ENCODE measurements at places on chromosomes 5 and 9. TPM values are rescaled to one million over a fixed set of nuclear protein-coding genes. Genes with fewer than 3 reads are reported as not detected.

DNA sequence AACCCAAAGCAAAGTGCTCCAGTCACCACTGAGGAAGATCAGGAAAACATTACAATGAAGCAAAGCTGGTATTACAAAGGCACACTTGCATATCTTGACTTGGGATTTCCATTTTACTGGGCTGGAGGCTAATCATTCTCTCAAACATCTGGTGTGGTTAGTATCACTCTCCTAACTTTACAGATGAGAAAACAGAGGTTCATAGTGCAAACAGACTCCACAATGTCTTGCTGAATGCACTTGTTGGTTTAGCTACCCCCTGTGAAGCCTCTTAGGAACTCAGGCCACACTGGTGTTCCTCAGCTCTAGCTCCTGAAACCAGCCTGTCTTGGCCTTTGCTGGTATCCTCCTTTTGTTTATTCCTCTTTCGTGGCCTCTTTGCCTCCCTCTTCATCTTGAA, 29.5 kb upstream of the SMAD5 start:
- no peak for DNase-seq

- DNase-seq: no peak
These were observed 123.3 kb downstream of the ZNF354C start for GRCh38 chr5:179183481-179183880.

The DIAPH1 gene
- total RNA-seq: 77.0 TPM

GRCh38 chr5:67674159-67674655, 477.6 kb upstream of the CD180 start:
- no peak for DNase-seq

DNA sequence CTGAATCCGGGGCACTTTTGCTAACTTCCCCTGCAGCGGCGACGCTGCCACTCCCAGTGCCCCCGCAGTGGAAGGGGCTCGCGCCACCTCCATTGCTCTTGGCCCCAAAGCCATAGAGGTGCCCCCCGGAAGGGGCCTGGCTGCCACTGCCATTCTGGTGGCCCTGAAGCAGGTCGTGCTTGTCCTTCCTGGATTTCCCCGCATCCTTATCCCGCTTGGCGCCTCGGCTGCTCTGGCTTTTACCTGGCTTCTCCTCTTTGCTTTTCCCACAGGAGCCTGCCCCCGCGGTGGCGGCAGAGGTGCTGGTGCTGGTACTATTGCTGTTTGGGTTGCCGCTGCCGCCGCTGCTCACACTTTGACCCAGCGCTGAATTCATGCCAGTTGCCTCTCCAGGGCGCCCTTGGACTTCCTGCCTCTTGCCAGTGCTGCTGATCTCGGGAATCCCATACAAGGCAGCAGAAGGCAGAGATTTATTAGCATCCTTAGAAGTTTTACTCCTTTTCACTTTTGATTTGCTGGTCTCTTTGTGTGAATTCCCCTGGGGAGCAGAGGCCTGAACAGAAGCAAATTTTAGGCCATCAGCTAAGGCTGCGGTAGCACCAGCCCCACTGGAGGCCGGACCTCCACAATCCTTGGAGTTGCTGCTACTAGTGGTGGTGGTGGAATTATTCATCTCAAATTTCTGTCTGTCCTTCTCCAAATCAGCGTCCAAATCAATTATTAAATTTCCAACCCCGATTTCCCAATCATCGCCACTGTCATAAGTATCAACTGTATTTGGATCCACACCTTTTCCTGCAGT, 2.1 kb downstream of the ZNF608 start:
- DNase-seq: peak; percentile 71

GRCh38 chr5:14266171-14266570, 123.0 kb downstream of the TRIO start:
- peak; percentile 79 for DNase-seq

- DNase-seq: no peak
These were observed 1.0 kb upstream of the PTCH1 start for GRCh38 chr9:95517559-95518425.

DNA sequence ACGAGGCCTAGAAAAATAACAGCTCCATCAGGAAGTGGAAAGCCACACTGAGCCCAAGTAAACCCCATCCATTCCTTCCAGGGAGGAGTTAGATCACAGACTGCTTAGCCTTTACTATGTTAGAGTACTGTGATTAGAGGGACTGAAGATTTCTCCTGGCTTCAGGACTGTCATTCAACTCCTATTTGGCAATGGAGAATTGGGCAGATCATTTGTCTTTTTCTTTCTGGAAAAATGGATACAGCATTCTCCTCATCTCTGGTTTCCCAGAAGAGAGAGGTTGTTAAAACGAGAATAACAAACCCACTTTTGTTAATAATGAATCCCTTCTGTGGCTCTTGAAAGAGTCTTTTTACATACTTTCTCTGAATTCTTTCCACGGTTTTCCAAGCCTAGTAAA, 150.4 kb downstream of the GABRB2 start:
- DNase-seq: no peak

- DNase-seq: peak; percentile 74
These were observed 51.2 kb downstream of the MRPS27 start for GRCh38 chr5:72268753-72269410.

DNA sequence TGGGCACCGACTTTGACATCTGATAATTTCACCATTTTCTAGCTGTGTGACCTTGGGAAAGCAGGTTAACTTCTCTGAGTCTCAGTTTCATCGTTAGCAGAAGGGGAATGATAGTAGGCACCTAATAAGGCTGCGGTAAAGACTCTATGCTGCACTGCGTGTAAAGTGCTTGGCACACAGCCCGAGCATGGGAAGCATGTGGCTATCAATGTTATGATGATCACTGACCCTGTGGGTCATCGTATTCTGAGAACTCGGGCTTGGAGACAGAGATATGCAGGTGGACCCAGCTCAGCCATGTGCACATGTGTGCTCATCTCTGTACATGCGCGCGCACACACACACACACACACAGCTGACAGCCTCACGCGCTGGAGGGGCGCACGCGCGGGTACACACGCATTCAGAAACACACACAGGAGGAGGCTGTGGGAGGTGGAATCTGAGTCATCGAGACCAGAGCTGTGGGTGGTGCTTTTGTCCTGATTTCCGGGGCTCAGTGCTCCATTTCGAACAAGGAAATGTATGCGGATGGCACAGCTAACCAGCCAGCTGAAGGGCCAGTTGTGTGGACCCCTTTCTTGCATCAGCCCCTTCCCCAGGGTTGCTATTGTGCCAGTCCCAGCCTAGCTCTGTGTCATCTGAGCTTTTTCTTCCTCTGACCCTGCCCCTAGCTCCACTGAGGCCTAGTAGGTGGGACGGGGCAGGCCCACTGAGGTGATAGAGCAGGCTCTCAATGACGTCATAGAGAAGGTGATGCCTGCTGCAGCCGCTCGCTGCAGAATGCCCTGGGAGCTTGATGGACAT, 11.1 kb upstream of the ARAP3 start:
- peak; percentile 60 for DNase-seq

The MEIKIN gene
- not detected for total RNA-seq

- peak; percentile 40 for DNase-seq
These were observed 140.8 kb downstream of the TSSK1B start for GRCh38 chr5:113293975-113294310.

GRCh38 chr9:75170898-75171360, 82.6 kb downstream of the OSTF1 start:
- peak; percentile 98 for DNase-seq

The LPAR1 gene
- 33.8 TPM for total RNA-seq

- DNase-seq: no peak
These were observed 437.7 kb upstream of the KLF4 start for GRCh38 chr9:107927276-107927675.

DNA sequence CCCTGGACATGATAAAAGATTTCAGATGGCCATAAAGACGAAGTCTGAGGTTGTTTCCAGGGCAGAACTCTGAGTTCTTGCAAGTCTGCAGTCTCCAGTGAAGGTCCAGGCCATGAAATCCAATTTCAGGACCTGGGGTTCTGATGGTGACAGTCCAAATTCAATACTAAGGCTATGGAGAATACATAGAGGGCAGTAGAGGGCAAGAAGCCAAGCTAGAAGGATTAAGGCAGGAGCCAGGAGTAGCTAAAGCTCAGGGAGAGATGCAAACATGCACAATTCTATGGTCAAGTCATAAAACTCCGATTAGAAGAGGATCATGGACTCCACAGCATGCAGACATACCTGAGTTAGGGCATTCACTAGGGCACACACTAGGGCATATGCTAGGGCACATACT, 11.4 kb downstream of the SLIT3 start:
- peak; percentile 44 for DNase-seq

GRCh38 chr5:41871852-41872251, 1.6 kb upstream of the OXCT1 start:
- DNase-seq: peak; percentile 74

Data from M059J (cell line).